ENCODE measurements at places on chromosomes 7 and 10.

- DNase-seq: no peak
Measured at GRCh38 chr10:96538683-96539082, 25.0 kb upstream of the TLL2 start.

- no peak for DNase-seq
Measured at GRCh38 chr10:103731609-103732270, 123.6 kb downstream of the SH3PXD2A start.

DNA sequence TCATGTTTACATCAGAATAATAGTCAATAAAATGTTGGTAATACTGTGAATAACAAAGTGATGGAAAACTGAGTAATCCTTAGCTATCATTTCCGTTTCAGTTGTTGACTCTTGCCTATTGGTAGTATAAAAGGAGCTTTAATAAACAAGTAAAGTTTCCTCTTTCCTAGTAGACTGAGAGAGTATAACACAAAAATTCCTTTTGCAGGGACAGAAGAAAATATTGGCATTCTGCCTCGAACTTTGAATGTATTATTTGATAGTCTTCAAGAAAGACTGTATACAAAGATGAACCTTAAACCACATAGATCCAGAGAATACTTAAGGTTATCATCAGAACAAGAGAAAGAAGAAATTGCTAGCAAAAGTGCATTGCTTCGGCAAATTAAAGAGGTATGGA, 9.4 kb downstream of the KIF20B start:
- DNase-seq: no peak

- DNase-seq: no peak
Measured at GRCh38 chr7:131827421-131827820, 271.0 kb upstream of the PODXL start.

GRCh38 chr10:125779403-125780327, 4.0 kb upstream of the MMP21 start:
- DNase-seq: no peak

DNA sequence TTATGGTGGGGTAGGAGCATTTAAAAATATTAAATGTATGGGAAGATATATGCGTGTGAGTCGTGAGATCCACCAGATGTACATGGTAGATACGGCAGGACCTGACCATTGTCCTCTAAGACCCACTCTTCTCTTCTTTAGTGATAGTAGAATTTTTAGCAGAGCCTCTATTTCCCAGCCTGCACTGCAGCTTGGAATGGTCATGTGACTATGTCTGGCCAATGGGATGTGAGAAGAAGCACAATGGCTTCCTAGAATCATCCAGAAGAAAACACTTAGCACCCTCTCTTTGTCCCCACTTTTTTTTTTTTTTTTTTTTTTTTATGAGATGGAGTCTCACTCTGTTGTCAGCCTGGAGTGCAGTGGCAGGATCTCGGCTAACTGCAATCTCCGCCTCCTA, 86.6 kb upstream of the CYTH3 start:
- no peak for DNase-seq
